ENCODE measurements at places on chromosomes 11 and 22. TPM values are rescaled to one million over a fixed set of nuclear protein-coding genes. Genes with fewer than 3 reads are reported as not detected.

GRCh38 chr11:131588057-131588456, 217.6 kb downstream of the NTM start:
- H3K27ac ChIP-seq: no peak overlapping the region
- DNase-seq: no peak
- no peak overlapping the region for H3K4me3 ChIP-seq
- H3K4me1 ChIP-seq: no peaks in the 10 kb centered on the region

DNA sequence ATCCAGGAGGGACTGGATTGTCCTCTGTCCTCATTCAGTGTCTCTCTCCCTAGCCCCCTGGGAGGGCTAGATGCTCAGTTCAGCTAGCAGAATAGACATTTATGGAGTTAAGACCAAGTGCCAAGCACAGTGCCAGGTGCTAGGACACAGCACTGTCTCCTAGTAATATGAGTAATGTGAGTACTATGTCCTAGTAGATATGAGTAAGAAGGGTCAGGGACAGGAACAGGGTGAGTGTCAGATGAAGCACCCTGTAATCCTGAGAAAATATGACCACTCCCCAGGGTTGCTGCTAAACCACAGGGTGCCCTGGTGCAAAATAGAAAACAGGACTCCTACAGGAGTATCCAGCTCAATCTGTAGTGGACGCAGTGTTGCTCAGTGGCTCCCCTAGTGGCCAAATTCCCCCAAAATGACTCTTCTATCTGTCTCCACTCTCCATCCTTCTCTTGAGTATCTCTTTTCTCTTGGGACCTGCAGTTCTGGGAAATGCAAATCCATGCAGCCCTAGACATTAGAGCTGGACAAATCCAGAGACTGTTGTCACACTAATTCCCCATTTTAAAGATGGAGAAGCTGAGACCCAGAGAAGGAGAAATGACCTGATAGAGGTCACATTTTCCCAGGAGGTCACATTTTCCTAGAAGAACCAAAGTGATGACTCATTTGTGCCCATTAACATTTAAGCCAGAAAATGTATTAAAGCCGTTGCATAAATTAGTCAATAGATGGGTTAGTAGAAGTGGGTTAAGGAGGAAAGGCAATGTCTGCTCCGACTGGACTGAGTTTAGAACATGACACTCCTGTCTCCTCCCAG, 214.3 kb downstream of the NXPE2 start:
- no peaks in the 10 kb centered on the region for H3K4me1 ChIP-seq
- no peaks in the 10 kb centered on the region for H3K27me3 ChIP-seq
- H3K36me3 ChIP-seq: no peaks in the 10 kb centered on the region
- no peak overlapping the region for H3K27ac ChIP-seq

DNA sequence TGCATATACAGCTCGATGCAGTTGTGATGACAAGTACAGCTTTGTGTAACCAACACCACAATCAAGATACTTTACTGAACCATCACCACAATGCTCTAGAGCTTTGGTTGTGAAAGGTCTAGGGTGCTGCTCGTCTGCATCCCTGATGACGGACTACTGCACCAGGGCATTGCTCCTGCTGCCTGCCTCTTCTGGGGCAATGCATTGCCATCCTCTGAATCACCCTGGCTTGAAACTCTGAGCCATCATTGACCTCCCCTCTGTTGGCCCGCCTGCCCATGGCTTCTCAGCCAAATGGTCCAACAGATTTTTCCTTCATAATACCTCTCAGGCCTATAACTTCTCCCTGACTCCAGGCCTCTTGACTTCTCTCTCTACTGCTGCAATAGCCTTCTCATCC, 77.4 kb upstream of the CSNK2A3 start:
- peaks cover 6% of the 10 kb centered on the region for H3K36me3 ChIP-seq
- H3K27ac ChIP-seq: no peak overlapping the region
- H3K4me1 ChIP-seq: peaks cover 21% of the 10 kb centered on the region
- H3K4me3 ChIP-seq: no peak overlapping the region

Gene LRRC4C
- total RNA-seq: not detected

DNA sequence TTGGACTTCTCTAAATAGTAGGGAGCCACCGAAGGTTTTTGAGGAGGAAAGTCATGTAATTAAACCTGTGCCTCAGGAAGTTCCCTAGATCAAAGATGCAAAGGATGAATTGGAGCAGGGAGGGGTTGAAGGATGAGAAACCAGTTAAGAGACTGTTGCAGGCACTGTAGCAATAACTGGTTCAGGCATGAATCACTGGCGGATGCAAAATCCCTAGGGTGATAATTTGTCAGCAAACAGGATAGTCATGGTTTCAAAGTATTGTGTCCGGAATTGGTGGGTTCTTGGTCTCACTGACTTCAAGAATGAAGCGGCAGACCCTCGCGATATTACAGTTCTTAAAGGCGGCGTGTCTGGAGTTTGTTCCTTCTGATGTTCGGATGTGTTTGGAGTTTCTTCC, 19.9 kb downstream of the TRIOBP start:
- H3K27me3 ChIP-seq: no peaks in the 10 kb centered on the region
- no peak overlapping the region for H3K4me3 ChIP-seq

DNA sequence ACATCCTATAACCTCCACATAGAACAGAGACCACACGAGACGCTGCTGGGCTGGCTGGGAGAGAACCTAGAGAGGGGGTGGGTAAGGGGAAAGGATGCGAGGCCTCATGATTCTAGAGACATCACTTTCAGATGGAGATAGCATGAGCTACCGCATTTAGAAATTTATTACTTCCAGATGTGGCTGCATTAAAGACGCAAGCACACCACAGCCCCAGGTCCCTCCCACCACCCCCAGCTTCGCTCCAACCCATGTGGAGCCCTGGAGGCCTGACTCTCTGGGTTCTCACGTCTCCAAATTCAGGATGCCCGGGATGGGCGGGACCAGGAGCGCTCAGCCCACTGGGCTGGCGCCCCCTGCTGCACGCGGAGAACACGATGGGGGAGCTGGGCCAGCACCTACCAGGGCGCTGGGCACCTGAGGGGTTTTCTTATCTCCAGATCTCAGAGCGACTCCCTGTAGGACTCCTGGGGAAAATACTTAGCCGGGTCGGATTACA, 13.6 kb downstream of the MRPL21 start:
- peak; percentile 83 for DNase-seq
- peaks cover 10% of the 10 kb centered on the region for H3K4me1 ChIP-seq
- H3K27ac ChIP-seq: peak overlapping the region; percentile 13
- H3K4me3 ChIP-seq: no peak overlapping the region

Gene CABP4
- 4.2 TPM for total RNA-seq

DNA sequence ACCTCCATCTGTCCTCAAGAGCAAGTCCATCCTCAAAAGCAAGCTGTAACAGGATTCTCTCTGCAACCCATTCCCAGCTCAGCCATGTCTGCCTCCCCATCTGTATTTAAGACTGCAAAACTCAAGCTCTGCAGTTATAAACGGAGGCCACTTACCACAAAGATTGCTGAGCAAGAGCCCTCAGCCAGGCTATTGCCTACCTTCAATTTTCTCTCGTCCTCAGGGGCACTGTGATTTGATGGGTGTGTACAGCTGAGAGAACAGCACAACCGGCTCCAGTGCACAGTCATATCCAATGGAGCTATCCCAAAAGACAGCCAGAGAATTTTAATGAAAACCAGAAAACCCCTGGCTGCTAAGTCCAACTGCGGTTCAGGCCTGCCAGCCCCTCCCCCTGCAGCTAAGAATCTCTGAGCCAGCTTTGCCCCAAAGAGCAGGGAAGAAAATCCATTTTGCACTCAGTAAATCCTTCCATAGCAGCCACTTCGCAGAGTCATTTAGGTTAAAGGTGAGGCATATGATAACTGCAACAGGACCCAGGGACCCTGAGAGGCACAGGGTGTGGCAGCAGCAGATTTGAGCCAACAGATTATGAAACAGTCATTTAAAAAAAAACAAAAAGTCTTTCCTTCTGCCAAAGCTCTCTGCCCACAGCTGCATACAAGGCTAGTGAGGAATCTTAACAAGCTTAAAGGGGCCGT, 37.6 kb downstream of the RAB30 start:
- peaks cover 29% of the 10 kb centered on the region for H3K4me1 ChIP-seq
- H3K27me3 ChIP-seq: no peaks in the 10 kb centered on the region
- DNase-seq: no peak

- H3K36me3 ChIP-seq: no peaks in the 10 kb centered on the region
- no peak for DNase-seq
- no peak overlapping the region for H3K27ac ChIP-seq
Measured at GRCh38 chr22:27786291-27786932, 15.1 kb downstream of the MN1 start.

GRCh38 chr22:26320447-26320846, 108.6 kb upstream of the ASPHD2 start:
- H3K36me3 ChIP-seq: no peaks in the 10 kb centered on the region
- no peaks in the 10 kb centered on the region for H3K4me1 ChIP-seq
- no peaks in the 10 kb centered on the region for H3K27me3 ChIP-seq

Gene PNPLA5
- total RNA-seq: not detected

GRCh38 chr11:33790040-33790439, 15.7 kb upstream of the FBXO3 start:
- no peak overlapping the region for H3K27ac ChIP-seq
- DNase-seq: no peak
- no peaks in the 10 kb centered on the region for H3K27me3 ChIP-seq
- no peak overlapping the region for H3K4me3 ChIP-seq
- H3K4me1 ChIP-seq: no peaks in the 10 kb centered on the region
- H3K36me3 ChIP-seq: no peaks in the 10 kb centered on the region

GRCh38 chr11:75734491-75735180, 17.0 kb downstream of the MOGAT2 start:
- no peaks in the 10 kb centered on the region for H3K36me3 ChIP-seq
- H3K27me3 ChIP-seq: no peaks in the 10 kb centered on the region
- H3K4me1 ChIP-seq: peaks cover 6% of the 10 kb centered on the region
- DNase-seq: no peak
- no peak overlapping the region for H3K4me3 ChIP-seq

- no peaks in the 10 kb centered on the region for H3K36me3 ChIP-seq
- peaks cover 14% of the 10 kb centered on the region for H3K4me1 ChIP-seq
- no peak for DNase-seq
- no peak overlapping the region for H3K27ac ChIP-seq
Measured at GRCh38 chr11:128346804-128347203, 240.6 kb downstream of the ETS1 start.
